ENCODE measurements at places on chromosomes 7 and 10. TPM values are rescaled to one million over a fixed set of nuclear protein-coding genes. Genes with fewer than 3 reads are reported as not detected.

Gene CLDN4
- 5.8 TPM for total RNA-seq

Gene PLAU
- total RNA-seq = 74.1 TPM

Gene ITPRID1
- not detected for total RNA-seq

Gene RNF32
- total RNA-seq = 1.6 TPM

Gene BHLHA15
- total RNA-seq = 0.33 TPM

Gene BAMBI
- total RNA-seq = 15.6 TPM

Gene MINPP1
- 25.7 TPM for total RNA-seq

Gene ERVW-1
- not detected for total RNA-seq

Gene CALHM1
- total RNA-seq = not detected

Gene ADRB1
- total RNA-seq = 1.1 TPM

Gene HOXA2
- total RNA-seq = 0.97 TPM

Gene GRID2IP
- total RNA-seq = not detected

Gene PTF1A
- total RNA-seq = not detected

Gene MAT1A
- 0.03 TPM for total RNA-seq

Gene ACBD7
- total RNA-seq = 0.86 TPM

Gene ZRANB1
- total RNA-seq = 8.9 TPM

Gene ZNF727
- total RNA-seq = not detected

Gene LBX1
- not detected for total RNA-seq

Gene HOXA5
- 3.7 TPM for total RNA-seq

Gene OPN4
- not detected for total RNA-seq

Gene ELOVL3
- total RNA-seq = 0.28 TPM

Gene ABCB1
- 0.22 TPM for total RNA-seq

Gene UNCX
- not detected for total RNA-seq

Gene CALN1
- not detected for total RNA-seq

Gene MTG1
- total RNA-seq = 53.2 TPM

Gene GRM8
- total RNA-seq = not detected

Gene MORN4
- total RNA-seq = 6.7 TPM

Gene C10orf62
- not detected for total RNA-seq

Gene A1CF
- total RNA-seq = not detected

Gene NME8
- total RNA-seq = not detected

Gene LEP
- total RNA-seq = not detected

Gene GIMAP4
- not detected for total RNA-seq
